ENCODE measurements at places on chromosomes 2 and 18. TPM values are rescaled to one million over a fixed set of nuclear protein-coding genes. Genes with fewer than 3 reads are reported as not detected.
A peak's percentile ranks its signal among the peaks of the same experiment; 100 is the strongest.

DNA sequence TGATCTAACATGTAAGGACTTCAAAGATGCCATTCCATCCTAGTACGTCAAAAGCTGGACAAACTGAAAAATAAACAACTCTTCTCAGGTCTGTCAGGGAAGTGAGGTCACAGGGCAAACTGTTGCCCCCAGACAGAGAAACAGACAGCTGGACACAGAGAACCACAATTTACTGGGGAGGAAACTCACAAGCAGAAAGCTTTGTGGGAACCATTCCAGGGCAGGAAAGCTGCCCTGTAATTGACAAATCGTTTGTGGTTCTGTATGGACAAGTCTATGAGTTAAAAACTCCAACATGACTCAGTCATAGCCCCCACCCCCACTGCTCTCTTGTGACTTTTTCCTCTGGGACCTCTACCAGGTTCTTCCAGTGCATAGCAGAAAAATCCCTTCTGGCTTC, 28.4 kb downstream of the MCEE start:
- no peak for ATAC-seq

DNA sequence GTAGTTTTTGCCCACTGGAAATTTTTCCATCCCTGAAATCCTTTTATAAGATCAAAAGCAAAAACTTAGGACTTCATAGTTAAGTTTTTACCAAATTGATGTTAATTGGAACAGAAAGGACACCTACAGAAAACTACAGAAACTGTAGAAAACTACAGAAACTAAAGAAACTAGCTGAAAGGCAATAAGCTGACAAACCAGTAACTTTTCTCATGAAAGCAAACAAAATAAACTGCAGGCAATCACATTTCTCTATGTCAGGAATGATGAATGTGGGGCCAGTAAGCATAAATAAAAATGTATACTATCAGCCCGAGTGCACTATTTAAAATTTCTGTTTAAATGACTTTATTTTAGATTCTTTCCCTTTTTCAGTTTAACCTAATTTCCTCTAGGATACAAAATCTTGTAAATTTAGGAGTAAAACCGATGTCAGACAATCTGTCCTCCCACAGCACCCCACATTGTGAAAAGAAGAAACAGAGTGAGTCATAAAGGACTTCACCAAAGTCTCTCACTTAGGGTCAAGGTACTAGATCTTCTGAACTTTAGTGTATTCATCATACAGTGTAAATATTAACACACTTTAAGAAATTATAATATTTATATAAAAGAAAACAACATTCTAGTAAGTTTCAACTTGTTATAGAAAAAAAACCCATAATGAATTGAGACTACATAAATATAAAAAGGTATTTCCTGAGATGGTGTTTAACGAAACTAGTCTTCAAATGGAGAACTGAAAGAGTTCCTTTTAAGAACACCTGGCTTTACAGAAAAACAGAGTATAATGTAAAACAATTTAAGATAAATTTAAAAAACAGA, 46.6 kb downstream of the USP40 start:
- peak; percentile 32 for ATAC-seq

DNA sequence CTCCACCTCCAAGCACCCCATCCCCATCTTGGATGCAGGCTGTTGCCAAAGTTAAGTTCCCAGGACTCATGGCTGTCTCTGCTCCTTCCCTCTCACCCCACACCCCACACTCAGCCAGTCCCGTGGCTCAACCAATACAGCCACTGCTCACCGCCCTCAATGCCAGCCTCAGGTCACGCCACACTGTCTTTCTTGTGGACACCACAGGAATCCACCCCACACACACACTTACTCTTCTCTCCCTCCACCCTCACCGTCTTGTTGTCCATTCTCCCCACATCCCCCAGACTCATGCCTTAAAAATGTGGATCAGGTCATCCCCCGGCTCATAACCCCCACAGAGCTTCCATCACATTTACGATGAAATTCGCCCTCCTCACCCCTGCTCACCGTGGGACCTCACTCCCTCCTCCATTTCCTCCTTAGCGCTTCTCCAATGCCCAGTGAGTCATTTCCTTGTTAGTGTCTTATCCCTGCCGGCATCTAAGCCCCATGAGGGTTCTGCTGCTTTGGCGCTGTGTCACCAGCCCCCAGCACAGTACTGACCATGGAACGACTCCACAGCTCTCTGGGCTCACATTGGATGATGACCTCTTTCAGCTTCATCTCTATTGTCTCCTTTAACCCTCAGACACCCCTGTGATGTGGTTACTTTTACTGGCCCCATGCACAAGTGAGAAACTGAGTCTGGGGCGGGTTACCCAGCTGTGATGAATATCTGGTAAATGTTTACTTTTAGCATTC, 13.8 kb downstream of the MLPH start:
- ATAC-seq, result peak; percentile 40

DNA sequence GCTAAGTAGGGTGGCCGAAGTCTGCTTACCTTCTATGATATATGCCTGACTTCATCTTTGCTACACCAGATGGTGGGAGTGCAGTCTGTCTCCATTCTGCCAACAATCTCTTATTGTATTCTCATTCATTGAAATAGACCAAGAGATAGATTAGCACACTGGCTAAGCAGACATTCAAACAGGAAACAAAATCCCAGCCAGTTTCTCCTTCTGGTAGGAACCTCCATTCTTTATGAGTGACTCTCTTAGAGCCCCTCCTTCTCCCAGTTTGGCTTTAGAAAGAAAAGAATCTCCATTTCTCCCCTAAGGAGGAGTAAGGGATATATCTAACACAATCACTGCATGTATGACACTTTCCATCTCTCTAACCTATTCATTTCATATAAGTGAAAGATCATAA, 118.9 kb upstream of the COL5A2 start:
- ATAC-seq, result no peak

DNA sequence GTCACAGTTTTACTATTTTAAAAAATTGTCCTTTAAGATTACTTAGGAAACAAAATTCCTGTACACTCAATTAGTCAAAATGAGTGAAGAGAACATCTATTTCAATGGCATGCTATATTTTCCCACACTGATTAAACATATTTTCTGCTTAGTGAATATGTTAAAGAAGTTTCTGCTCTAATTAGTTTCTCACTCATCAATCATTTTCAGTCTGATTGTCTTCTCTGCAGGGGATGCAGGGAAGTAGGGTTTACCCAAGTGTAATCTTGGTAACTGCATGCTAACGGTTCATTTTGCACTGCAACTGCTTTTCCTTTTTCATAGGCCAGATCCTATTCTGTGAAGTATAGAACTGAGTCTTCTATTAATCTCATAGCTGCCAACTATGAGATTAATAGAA, 78.5 kb downstream of the ARL6IP6 start:
- ATAC-seq, result no peak

GRCh38 chr2:30363406-30363805, 83.6 kb upstream of the LCLAT1 start:
- peak; percentile 52 for ATAC-seq

- no peak for ATAC-seq
Observed at GRCh38 chr18:8341481-8342230, 267.6 kb upstream of the RAB12 start.

DNA sequence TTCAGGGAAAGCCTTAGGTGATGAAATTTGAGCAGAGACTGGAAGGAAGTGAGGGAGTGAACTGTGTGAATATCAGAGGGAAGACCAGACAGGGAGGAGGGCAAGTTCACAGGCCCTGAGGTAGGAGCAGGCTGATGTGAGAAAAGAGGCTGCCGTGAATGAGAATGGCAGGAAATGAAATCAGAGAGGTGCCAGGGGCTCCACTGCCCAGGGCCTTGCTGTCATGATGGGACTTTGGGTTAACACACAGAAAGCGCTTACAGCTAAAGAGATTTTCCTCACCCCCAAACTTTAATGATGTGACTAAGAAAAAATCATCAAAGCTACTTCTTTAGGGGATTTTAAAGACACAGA, 53.8 kb downstream of the MARCHF4 start:
- ATAC-seq, result no peak

DNA sequence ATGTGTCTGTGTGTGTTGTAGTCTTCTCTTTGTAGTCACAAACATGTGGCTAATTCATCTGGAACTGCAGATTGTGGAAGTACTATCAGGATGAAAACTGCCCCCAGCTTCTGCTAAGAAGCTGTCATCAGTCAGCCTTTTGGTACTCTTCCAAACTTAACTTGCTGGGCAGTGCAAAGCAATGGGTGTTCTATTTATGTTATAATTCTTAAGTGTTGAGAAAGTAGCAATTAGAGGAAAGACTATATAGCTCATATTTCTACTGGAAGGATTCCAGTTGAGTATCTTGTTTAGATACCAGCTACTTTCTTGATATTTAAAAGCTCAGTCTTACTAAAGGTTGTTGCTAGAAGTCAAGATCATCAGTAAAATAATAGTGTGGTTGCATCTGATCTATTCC, 52.1 kb downstream of the SLC38A11 start:
- no peak for ATAC-seq

DNA sequence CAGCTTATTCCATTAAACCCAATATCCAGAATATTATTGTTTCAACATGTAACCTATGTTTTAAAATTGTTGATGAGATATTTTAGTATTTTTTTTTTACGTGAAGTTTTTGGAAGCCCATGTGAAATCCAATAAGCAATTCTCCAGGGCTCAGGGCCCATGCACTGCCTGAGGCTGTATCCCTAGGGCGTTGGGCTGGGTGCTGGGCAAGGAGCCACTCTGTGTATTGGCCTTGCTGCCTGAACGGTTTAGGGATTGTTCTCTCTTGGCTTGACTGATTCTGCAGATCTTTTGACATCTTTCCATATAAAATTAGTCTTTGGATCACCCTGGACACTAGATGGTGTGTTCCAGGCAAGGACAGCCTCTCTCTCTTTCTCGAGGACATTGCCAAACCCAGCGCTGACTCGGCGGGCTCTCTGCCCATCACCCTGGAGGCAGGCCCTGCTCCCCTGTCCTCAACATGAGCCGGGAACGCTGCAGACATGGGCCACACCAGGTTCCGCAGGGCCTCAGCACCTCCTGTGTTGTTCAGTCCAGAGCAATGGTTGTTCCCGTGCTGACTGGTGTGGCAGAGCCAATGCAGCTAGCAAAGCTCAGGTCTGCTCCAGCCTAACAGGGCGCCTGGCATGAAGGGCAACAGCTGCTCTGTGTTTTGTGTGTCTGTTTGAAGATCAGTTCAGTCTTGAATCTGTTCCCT, 163.0 kb downstream of the SEPTIN10 start:
- no peak for ATAC-seq

DNA sequence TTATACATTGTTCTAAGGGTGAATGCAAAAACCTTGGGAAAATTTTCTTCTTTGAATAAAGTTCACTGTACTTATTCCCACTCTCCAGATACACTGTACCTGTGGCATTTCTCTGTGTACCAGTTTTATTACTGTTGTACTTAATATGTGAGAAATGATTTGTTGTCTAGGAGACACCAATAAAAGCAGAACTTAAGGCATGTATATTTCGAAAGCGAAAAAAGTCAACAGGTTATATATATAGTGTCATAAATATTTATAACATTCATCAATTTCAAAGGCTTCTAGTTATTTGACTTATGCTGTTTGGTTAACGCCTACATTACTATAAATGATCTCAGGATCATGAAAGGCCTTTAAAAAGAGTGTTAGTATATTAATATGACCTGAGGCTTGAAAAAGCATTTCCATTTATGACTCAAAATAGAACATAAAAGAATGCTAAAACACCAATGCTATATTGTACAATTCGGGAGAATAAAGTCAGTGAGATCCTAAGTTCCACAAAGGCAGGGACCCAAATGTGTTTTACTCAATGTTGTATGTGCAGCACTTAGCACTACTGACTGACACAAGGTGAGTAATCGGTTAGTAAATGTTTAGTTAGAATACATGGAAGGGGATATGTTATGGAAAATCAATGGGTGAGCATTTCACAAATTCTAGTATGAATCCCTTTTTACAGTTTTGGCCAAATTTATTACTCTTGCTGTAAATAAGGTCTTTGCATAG, 32.2 kb upstream of the HNRNPA3 start:
- no peak for ATAC-seq

GRCh38 chr2:95278051-95278471, 3.8 kb downstream of the PROM2 start:
- ATAC-seq, result no peak

DNA sequence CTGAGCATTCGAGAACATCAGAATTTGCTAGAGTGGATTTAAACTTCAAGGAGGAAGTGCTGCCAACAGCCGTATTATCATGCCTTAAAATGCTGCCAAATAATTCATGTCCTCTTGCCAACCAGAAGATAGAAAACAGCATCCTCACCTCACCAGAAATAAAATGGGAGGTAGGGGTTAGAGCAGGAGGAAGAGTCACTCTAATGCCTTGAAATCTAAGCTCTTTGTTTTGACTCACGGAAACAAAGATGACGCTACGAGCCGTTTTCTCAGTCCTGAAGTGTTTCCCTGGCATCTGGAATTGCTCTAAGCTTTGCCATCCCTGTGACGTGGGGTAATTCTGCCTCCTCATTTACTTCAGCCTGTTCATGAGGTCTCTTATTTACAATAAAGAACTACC, 97.1 kb downstream of the PRPF40A start:
- ATAC-seq, result no peak

DNA sequence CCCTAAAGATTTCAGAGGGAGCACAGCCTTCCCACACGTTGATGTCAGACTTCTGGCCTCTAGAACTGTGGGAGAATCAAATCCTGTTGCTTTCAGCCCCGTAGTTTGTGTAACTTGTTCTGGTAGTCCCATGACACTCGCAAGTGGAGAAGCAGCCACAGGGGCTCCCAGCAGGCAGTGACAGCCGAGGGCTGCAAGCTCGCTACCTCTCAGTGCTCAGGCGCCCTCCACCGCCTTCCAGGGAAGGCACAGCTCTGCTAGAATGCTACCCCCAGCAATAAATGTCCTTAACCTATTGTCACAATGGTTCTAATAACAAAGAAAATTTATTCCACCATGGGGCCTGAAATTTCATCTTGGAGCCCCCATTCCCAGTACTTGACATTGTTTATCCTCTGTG, 143.1 kb upstream of the ZNF236 start:
- no peak for ATAC-seq

DNA sequence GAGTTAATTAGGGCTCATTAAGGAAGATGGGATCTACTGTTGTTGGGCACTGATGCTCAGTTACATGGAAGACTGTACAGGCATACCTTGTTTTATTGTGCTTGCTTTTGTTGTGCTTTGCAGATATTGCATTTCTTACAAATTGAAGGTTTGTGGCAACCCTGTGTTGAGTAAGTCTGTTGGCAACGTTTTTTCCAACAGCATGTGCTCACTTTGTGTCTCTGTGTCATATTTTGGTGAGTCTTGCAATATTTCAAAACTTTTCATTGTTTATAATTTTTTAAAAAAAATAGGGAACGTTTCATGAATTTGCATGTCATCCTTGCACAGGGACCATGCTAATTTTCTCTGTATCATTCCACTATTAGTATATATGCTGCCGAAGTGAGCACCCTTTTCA, 15.6 kb downstream of the PHLPP1 start:
- ATAC-seq, result no peak

GRCh38 chr2:776487-776886, 99.3 kb upstream of the TMEM18 start:
- ATAC-seq, result no peak

The IMPA2 gene
- 23.7 TPM for total RNA-seq

The TWIST2 gene
- total RNA-seq, result not detected

The CPO gene
- not detected for total RNA-seq

The GAD1 gene
- 0.73 TPM for total RNA-seq

The MAPRE3 gene
- total RNA-seq, result 3.4 TPM

The NTSR2 gene
- total RNA-seq, result not detected

All from activated T-helper 17 cell treated with anti-CD3 and anti-CD28 coated beads, Interleukin-2, amount 50 U/mL, for 72 hours (primary cell).